GM23338 (cell line): ENCODE measurements at places on chromosomes 3 and 15.
A peak's percentile ranks its signal among the peaks of the same experiment; 100 is the strongest.

GRCh38 chr3:8352475-8352874, 149.1 kb upstream of the LMCD1 start:
- no peak for DNase-seq

DNA sequence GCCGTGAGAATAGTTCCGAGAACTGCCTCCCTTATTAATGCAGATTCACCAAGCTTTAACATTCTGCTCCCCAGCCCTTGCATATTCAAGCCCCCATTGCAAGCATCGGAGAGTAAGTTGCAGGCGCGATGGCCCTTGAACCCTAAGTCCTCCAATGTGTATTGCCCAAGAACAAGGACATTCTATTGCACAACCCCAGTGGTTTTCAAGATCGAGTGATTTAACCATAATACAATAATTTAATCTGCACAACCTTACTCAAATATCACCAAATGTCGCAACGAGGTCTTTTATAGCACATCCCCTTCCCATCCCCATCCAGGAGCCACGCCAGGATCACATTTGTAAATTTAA, 21.7 kb upstream of the PLXND1 start:
- no peak for DNase-seq

- peak; percentile 75 for DNase-seq
These were observed 777 bp downstream of the LOXL1 start for GRCh38 chr15:73927003-73927475.

GRCh38 chr15:66765478-66766281, 63.6 kb downstream of the SMAD6 start:
- DNase-seq, result no peak

GRCh38 chr15:47548231-47548630, 169.1 kb upstream of the SEMA6D start:
- no peak for DNase-seq

DNA sequence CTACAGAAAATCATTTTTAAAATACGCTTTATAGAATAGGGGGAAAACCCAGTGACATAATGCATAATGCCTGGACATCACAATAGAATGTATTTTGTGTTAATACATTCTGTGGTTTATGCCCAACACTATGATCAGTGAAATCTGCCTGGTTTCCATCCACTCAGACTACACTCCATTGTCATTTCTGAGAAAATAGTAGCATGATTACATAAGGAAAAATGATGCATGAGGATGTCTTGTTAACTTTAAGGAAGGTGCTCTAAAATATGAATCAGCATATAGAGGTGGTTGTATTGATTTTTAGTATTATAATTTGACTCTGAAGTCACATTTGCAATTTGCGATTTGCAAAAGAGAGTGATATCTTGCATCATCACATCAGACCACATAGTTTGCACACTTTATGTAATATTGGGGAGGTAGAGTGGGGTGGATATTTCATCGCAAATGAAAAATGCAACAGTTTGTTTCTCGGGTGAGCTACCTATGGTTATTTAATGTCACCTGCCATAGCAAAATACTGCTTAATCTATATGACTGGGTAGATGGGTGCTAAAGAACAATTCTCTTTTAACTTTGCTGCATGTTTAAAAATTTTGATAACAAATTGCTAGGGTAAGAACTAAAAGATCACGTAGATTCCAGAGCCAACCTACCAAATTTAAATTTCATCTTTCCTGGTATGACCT, 403.9 kb downstream of the IL5RA start:
- DNase-seq, result no peak

DNA sequence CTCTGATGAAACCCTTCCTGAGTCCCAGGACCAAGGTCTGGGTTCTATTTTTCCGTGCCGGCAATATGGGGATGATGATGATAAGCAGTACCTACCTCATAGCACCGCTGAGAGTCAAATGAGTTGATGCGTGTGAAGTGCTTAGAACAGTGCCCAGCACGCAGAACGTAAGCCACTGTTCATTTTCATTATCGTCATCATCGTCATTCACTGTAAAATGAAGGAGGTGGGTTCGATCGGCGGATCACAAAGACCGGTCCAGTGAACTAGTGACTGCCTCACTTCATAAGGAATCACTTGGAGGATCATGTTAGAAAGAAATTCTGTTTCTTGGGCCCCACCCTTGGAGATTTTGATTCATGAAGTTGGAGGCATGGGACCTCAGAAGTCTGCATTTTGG, 44.3 kb downstream of the RLBP1 start:
- DNase-seq, result no peak

- no peak for DNase-seq
These were observed 14.0 kb downstream of the ARPP21 start for GRCh38 chr3:35653347-35653746.

- no peak for DNase-seq
These were observed 324.1 kb upstream of the ICE2 start for GRCh38 chr15:60803059-60803458.

GRCh38 chr3:48591886-48592518, 3.1 kb downstream of the COL7A1 start:
- no peak for DNase-seq

DNA sequence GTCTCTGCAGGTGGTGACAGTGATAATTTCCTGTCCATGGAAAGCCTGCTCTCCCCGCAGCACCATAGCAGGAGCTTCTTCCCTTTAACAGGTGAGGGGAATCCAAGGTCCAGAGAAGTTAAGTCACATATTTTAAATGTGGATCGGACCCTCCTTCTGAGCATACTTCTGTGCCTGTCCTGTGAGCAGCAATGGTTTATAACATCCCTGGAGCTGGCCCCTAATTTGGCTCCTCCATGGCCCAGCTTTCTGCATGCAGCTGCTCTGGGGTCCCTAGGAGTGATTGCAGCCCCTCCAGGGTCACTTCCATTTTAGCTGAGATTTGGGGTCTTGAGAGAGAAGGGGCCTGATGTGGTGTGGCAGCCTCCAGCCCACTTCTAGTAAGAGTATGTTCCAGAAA, 127.8 kb downstream of the EEFSEC start:
- no peak for DNase-seq

DNA sequence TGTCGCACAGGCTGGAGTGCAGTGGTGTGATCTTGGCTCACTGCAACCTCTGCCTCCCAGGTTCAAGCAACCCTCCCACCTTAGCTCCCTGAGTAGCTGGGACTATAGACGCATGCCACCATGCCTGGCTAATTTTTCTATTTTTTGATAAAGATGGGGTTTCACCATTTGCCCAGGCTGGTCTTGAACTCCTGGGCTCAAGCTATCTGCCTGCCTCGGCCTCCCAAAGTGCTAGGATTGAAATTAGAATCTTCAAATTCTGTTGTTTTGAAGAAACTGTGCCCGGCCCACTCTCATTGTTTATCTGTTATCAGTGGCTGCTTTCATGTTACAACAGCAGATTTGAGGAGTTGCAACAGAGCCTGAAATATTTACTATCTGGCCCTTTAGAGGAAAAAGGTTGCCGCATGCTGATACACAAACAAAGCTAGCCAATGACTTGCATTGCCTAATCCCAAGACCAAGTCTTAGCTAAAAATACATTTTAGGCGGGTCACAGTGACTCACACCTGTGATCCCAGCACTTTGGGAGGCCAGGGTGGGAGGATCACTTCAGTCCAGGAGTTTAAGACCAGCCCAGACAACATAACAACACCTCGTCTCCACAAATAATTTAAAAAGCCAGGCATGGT, 43.2 kb upstream of the PPP4R2 start:
- no peak for DNase-seq

- no peak for DNase-seq
These were observed 7.6 kb downstream of the AHSG start for GRCh38 chr3:186620213-186621092.
